ENCODE measurements at places on chromosomes 16 and 17.

- no peak for DNase-seq
Measured at GRCh38 chr16:68073902-68074760, 11.0 kb upstream of the NFATC3 start.

- peak; percentile 32 for DNase-seq
Measured at GRCh38 chr16:87661561-87661960, 59.3 kb downstream of the JPH3 start.

DNA sequence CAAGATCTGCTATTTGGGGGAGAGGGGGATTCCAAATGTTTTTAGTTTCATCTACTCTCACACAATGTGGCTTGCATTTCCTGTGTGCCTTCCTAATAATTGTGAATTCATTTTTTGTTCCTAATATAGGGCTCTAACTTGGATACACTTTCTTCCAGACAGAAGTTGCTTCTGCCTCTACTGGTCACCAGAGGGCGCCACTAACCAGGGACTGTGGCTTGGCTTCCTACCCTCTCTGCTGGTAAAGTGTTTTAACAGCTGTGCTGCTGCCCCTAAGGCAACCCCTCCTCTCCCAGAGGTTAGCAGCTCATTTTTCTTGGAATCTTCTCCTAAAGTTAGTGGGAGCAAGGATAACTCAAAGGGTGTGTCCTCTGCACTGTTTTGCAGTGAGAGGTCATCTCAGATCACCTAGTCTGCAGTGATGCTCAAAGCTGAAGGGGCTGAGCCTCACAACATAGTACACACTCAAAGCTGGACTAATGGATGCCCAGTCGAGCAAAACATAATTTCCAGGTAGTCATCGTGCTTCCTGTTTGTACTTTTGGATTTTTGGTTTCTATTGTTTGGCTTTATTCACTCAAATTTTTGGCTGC, 5.0 kb upstream of the PRSS54 start:
- DNase-seq, result no peak

DNA sequence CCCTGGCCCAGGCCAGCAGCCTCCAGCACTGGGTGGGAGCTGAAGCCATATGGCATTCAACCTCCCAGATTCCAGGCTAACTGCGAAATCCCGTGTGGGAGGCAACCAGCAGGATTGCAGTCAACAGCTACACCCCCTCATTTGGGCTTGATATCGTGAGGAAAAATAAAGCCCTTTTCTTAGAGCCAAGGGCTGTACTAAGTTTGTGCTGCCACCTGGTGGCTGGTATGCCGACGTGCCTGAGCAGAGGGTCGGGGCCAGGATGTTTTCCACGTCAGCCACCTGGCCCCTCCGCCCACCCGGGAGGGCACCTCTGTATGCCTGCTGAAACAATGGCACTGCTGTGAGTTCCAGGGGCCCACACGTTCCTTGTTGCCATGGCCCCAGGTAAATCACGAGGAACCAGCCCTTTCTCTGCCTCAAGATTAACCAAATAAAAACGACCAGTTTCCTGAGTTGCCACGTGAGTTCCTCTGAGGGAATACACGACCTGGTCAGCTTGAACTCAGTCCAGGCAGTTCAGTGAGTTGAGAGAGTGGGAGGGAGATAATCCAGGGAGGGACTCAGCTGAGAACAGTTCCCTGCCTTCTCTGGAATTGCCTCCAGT, 9.0 kb downstream of the TMEM98 start:
- DNase-seq, result peak; percentile 53

DNA sequence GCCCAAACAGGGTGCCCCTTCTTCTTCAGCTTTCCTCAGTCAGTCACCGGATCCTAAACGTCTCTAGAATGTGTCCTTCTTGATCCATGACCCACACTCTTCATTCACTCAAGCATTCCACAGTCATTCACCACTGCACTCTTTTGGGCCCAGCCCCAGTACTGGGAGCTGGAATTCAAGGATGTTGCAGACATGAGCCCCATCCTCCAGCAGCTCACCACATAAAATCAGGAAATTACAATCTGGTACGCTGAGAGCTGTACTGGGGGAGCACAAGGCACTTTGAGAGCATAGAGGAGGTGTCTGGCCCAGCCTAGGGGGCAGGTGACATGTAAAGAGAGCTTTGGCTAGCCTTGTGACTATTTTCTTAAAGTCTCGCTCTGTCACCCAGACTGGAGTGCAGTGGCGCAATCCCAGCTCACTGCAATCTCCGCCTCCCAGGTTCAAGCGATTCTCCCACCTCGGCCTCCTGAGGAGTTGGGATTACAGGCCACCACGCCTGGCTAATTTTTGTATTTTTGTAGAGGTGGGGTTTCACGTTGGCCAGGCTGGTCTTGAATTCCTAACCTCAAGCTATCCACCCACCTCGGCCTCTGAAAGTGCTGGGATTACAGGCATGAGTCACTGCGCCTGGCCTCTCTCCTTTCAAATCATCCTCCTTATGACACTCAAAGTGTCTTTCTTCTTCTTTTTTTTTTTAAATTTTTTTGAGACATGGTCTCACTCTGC, 18.7 kb downstream of the CES4A start:
- peak; percentile 42 for DNase-seq

DNA sequence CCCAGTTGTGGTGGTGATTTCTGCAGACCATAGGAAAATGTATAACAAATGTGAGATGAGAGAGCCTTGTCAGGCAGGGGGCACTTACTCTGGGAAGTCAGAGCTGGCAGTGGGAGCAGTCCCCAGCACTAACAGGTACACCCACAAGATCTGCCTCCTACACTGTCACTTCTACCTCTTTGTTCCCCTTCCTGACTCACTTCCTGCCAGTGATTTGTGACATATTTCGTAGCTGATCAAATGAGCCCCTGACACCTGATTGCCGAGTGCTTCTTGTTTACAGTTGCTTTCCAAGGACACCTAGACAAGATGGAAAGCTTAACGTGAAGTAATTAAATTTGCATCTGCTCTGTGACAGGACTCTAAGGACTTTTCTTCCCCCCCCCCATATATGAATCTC, 40.5 kb downstream of the FTO start:
- DNase-seq, result no peak

DNA sequence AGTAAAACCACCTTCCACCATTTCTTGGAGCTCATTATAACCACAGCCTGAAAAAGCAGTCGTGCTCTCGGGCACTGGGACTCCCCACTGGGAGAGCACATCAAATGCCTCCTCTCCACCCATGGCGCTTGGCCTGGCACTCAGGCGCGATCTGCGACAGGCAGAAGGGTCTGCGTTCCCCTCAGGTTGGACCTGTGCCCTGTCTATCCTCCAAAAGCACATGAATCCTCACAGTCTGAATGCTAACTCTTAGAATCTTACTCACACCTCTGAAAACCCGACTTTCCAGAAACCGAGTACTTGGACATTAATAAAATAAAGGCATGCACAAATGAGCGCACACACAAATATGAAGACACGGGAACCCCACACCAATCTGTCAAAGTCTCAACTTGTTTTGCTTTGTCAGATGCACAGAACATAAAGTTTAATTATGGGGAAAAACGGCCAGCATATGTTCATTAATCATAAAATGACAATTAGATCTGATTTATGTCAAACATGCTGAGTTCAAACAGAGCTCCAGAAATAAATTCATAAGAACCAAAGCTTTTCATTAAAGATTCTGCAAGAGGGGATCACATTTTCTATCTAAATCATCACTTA, 20.5 kb upstream of the FAAP100 start:
- DNase-seq, result peak; percentile 57

Measured in fibroblast of skin of right quadriceps (primary cell).